ENCODE measurements at places on chromosomes 4 and X.

DNA sequence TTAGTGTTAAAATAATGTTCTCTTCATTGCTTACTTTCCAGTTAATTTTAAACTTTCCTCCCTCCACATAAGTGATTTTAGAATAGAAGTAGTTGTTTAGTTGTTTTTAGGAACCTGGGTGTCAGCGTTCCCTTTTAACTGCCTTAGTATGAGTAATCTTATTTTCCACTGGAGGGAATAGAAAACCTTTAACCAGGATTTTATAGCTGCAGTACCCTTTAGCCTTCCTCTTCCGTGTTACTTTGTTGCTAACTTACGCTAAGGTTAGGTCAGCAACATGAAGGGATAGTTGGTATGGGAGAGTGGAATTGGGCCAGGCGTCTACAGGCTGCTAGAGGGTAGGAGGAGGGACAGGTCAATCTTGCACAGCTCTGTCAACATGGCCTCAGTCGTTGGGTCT, 31.5 kb downstream of the SMS start:
- no peak for DNase-seq

DNA sequence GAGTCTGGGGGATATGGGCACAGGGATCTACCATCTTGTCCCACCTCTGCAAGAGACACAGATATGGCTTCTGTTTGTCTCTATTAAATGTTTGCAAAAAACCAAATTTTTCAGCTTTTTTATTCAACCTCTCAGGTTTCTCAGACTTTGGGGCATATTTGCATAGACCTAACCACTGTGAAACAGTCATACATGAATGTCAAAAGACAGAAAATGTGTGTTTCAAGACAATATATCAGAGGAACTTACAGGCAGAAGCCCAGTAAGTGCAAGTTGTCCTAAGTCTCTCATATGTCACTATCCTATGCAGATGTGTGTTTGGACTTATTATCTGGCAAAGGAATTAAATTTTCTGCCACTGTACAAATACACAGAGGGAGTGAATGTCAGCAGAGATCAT, 951.2 kb downstream of the PCDH18 start:
- no peak for DNase-seq

- no peak for DNase-seq
Measured at GRCh38 chr4:138864961-138865720, 150.4 kb upstream of the NOCT start.

GRCh38 chr4:10205223-10205622, 88.6 kb upstream of the WDR1 start:
- no peak for DNase-seq

DNA sequence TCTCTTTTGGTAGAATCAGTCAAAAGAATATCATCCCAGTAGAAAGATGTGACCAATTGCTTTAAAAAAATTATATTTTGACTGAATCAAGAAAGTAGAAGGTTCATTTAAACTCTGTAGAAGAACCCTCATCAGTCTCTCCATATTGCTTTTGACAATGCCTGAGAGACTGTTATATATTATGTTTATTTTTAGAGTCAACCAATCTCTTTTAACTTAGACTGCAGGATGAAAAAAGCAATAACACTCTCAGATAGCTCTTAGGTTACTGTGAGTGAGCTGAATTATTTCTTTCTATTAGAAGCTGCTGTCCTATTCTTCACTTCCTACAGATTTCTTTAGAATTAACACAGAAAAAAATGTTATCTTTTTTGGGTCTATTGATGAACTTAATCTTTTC, 38.1 kb downstream of the GALNTL6 start:
- DNase-seq, result no peak

All from stimulated activated CD8-positive, alpha-beta memory T cell treated with anti-CD3 and anti-CD28 coated beads, Interleukin-4, amount 100 ng/mL, for 4 hours (primary cell).